ENCODE measurements at places on chromosomes 5 and 9.

GRCh38 chr9:65405253-65405652 is 120.2 kb upstream of the FOXD4L5 start:
- no peak for DNase-seq

DNA sequence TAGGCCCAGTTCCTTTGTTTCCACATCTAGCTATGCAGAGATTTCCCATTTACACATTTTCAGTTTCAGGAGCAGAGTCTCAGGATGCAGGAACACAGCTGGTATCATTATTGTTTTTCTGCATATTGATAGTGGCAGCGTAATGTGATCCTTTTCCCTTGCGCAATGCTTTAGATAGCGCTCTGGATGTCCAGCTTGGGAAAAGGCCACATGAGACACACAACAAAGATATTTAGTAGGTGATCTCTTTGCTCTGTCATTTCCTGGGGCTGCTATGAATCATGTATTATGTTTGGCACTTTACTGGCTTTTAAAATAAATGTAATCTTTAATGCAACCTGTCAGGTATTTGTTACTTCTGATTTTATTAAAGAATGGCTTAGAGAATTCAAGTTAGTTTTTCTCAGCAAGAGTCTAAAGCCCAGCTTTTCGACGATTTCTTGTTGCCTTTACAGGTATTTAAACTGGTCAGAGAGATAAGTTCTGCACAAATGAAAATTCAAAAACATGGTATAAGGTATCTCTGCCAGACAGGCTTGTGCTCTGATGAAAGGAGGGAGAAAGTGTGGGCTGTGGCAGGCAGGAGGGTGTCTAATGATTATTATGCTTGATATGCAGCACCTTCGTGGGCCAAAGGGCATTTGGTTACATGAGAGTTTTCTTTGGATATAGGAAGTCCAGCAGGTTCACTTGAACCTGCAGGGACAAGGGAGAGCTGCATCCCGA is 42.2 kb downstream of the PTTG1 start:
- DNase-seq: no peak

DNA sequence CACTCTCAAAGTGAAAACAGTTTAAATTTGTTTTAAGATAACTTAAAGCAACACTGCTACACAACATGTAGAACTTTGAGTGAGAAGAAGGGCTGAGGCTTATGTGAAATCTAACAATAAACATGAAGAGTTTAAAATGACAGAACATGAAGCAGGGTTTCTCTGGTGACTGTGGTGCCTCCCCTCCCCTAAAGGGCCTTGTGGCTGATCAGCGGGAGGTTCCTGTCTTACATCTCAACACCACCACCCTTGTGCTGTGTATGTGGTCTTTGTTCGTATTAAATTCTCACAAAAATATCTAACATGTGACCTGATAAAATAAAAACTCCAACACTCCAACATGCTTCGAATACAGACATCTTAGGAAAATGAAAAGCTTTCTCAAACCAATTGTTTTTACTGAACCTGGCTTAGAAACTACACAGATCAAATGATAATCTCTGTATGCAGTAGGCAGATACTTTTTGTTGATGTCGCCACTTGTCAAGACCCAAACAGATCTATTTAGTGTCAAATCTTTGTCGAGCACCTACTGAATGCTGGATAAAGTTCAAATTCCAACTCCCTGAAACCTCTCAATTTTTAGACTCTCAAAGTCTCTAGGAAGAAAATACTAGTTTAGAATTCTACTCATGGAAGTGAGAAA is 9.9 kb upstream of the IQGAP2 start:
- DNase-seq: no peak

DNA sequence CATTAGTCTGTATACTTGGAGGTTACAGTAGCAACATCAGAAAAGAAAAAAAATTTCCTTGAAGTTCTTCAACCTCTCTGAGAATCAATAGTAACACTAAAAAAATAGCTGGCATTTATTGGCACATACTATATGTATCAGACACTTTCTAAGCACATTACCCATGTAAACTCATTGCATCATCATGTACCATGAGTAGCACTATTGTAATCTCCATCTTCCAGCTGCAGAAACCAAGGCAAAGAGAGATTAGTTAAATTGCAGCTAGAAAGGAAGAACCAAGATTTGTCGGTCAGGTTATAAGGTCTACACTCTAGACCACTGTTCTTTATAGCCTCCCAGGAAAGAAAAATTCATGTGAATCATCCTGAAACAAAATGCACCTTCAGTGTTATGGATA is 31.4 kb upstream of the RAB3C start:
- no peak for DNase-seq

DNA sequence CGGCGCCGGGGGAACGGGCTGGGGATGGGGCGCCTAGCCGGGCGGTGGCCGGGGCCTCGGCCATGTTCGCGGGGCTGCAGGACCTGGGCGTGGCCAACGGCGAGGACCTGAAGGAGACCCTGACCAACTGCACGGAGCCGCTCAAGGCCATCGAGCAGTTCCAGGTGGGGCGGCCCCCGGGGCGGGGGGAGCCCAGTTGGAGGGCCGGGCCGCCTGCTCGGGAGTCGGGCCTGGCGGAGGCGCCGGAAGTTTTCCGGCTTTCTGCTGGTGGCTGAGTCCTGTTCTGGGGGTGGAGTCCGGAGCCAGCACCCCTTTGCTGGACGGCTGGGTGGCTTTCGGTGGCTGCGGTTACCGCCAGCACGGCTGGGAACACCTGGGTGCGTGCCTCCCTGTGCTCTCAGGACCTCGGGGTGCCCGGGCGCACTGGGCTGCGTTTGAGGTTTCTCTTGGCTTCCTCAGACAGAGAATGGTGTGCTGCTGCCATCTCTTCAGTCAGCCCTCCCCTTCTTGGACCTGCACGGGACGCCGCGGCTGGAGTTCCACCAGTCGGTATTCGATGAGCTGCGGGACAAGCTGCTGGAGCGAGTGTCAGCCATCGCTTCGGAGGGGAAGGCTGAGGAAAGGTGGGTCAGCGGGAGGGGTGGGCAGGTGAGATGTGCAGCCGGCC is 454 bp downstream of the NELFB start:
- no peak for DNase-seq

- no peak for DNase-seq
These were observed 470 bp downstream of the HBEGF start for GRCh38 chr5:140345919-140346347.

GRCh38 chr5:56664025-56664424 is 151.3 kb upstream of the MAP3K1 start:
- DNase-seq: no peak

DNA sequence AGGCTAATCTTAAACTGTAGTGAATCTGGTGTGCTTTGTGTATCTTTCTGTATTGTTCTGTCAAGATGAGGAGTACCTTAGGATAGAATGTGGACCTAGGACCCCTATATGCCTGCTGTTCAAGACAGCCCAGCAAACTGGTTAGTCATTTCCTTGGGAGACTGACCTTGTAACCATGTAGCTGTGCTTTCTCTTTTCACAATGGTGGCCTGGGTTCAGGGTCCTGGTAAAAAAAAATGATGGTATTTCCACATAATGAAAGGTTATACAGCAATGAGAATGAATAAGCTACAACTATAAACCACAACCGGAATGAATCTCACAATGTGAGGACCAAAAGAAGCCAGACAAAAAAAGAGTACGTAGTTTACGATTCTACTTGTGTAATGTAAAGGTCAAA is 36.4 kb upstream of the F2RL1 start:
- no peak for DNase-seq

DNA sequence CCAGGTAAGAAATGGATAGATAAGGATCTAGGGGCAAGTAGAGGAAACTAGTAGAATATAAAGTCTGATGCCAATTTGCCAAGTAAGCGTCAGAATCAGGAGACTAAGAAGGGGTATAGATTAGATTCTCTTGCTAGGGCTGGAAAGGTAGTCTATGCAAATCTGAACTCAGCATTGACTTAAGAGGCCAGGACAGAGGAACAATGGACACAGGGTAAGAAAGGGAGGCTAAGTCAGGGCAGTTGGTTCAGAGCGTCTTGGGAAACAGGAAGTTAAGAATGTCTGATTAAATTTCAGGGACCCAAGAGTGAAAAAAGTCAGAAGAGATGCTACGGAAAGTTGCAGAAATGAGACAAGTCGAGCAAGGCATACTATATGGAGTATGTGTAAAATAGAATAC is 263.2 kb upstream of the HAPLN1 start:
- no peak for DNase-seq

- DNase-seq: no peak
These were observed 36.1 kb upstream of the SLC2A8 start for GRCh38 chr9:127360829-127361228.

- no peak for DNase-seq
These were observed 36.4 kb downstream of the GARNL3 start for GRCh38 chr9:127300886-127301447.

DNA sequence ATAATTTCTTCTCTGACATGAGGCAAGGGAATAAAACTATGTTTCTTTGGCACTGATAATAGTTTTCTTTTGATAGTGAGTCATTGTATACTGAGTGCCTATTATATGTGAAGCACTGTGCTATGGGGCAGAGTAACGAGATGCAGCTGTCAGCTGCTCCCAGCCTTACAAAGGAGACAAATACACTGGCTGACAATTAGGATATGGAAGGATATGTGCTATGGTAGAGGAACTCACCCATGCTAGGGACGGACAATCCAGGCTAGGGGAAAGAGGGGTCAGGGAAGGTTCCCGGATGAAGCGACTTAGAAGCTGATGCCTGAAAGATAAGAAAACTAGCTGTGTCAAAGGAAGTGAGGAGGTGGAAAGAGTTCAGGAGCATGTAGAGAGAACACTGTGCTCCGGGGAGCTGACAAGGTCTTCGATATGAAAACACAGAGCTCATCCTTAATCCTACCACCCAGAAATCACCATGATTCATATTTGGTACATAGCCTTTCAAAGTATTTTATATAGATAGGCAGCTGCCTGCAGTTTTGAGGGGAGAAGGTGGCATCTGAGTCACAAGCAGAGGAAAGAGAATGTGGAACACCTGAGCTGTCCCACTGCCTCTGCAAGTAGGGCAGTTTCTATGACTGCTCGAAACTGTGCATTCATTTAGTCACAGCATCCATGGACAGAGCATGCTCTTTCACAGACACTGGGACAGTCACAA is 12.1 kb downstream of the BSPRY start:
- no peak for DNase-seq

DNA sequence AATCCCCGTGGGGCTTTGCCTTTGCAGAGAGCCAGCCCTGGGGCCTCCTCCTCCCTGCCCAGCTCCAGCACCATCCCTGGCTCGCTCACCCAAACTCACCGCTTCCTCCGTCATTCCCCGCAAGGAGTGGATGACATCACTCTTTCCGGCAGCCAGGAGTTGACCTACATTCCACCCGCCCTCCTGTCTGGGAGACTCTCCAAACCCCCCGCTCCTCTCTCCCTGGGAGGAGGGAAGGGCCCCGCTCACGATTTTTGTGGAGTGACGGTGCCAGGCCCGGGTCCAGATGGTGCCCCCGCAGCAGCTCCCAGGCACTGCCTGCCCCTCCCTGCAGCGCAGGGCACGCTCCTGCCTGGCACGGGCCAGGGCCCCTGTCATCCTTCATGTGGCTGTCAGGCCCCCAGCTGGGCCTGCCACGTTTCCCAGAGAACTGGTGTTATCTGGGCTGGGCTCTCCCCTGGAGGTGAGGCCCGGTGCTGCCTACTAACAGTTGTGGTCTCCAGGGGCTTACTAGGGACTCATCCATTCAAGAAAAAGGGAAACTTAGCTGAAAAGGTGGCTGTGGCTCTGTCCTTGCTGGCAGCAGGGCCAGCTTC is 52.3 kb downstream of the NTNG2 start:
- DNase-seq: no peak

- DNase-seq: no peak
These were observed 2.2 kb downstream of the FAM78A start for GRCh38 chr9:131273856-131274673.

GRCh38 chr5:40906351-40906751 is 2.9 kb upstream of the C7 start:
- DNase-seq: no peak

DNA sequence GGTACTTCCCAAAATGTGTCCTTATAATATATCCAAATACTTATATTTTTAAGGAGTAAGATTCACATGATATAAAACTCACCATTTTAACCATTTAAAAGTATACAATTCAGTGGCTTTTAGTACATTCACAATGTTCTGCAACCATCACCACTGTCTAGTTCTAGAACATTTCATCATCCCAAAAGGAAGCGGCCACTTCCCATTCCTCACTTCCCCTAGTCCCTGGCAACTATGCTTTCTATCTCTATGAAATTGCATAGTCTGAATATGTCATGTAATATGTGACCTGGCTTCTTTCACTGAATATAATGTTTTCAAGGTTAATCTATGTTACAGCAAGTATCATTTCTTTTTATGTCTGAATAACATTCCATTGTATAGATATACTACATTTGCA is 615.1 kb upstream of the SGCD start:
- no peak for DNase-seq

DNA sequence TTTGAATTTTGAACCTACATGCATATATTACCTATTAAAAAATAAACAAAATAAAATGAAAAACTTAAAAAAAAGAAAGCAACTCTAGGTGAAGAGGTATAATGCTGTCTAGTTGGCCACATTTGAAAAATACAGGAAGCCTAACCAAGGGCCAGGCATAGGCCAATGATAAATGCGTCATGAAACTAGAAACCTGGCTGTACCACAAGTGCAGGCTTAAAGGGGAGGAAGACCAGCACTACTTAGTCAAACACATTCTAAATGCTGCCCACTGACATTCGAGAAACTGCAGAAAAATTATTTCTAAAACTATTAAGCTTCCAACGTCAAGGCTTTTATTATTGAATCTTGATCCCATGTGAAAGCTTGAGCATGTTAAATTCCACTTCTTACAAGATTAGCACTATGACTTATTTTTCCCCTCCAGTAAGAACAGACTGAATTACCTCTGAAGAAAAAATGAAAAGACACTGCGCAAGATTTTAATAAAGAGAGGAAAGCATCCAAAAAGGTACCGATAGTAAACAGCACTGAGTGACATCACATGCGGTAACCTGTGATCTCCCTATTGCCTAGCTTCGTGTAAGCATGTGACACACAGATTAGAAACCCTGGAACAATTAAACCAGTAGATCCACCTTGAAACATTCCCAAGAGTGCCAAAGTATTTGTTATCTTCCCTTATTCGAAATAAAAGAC is 16.2 kb downstream of the CDC14B start:
- no peak for DNase-seq

DNA sequence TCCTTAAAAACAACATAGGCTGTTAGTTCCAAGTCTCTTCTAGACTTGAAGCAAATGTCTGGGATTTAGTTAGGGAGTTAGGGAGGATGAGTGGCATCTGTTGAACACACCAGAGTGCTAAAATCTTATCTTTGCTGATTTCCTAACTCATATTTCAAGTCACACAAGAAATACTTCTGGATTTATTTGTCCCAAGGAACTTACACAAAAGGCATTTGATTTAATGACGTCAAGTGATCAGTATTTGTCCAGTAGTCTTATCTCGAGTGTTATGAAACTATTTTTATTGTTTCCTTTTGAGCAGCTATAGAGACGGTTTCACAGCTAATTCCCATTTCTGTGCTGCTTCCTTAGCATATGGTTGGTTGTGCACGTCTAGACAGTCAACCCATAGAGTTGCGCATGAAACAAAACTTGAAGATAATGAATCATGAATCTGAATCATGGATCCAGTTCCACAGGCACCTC is 140.5 kb upstream of the TUT7 start:
- no peak for DNase-seq

Measured in stimulated activated CD4-positive, alpha-beta T cell treated with anti-CD3 and anti-CD28 coated beads, Interleukin-1b, Interleukin-23, amount 100 ng/mL, for 1 hour (primary cell).